ENCODE measurements at places on chromosomes 4 and X. TPM values are rescaled to one million over a fixed set of nuclear protein-coding genes. Genes with fewer than 3 reads are reported as not detected.

DNA sequence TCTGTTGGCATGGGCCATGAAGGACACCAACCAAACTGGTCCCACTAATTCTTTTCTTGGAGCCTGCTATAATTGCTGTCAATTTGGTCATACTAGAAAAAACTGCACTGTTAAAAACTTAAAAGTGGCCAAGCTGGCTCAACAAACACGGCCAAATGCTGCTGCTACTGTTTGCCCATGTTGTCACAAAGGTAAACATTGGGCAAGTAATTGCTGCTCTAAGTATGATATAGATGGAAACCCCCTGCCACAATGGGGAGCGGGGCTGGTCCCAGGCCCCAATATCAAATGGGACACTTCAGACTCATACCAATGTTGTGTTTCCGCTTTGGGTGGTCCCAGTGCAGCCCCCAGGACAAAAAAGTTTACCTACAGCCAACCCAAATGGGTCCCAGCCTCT is 52.1 kb downstream of the SPIN3 start:
- H3K4me3 ChIP-seq = no peak overlapping the region
- no peak overlapping the region for H3K27ac ChIP-seq
- no peaks in the 10 kb centered on the region for H3K36me3 ChIP-seq
- DNase-seq = no peak

DNA sequence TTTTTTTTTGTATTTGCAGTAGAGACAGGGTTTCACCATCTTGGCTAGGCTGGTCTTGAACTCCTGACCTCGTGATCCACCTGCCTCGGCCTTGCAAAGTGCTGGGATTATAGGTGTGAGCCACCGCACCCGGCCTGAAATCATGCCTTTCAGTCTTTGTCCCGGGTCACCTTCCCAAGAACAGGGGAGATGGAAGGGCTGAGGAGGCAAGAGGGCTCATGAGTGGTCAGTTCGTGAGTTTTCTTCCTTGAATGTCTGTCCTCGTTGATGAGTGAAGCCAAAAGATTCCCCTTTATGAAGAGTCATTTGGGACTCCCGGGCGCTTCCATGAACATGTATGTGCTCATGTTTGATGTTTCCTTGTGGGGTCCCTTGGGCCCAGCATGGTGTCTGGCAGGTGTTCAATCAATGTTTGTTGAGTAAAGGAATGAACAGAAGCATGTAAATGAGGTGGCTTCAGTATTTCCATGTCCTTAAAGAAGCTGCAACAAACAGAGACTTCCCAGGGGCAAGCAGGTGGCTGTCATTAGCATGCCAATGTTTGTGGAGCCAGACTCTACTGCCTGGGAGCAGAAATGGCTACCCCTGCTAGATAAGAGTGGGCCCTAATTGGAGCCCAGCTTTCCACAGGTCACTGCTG is 3.4 kb upstream of the SEPTIN6 start:
- DNase-seq = no peak
- H3K36me3 ChIP-seq = no peaks in the 10 kb centered on the region
- no peaks in the 10 kb centered on the region for H3K27me3 ChIP-seq
- no peak overlapping the region for H3K27ac ChIP-seq

DNA sequence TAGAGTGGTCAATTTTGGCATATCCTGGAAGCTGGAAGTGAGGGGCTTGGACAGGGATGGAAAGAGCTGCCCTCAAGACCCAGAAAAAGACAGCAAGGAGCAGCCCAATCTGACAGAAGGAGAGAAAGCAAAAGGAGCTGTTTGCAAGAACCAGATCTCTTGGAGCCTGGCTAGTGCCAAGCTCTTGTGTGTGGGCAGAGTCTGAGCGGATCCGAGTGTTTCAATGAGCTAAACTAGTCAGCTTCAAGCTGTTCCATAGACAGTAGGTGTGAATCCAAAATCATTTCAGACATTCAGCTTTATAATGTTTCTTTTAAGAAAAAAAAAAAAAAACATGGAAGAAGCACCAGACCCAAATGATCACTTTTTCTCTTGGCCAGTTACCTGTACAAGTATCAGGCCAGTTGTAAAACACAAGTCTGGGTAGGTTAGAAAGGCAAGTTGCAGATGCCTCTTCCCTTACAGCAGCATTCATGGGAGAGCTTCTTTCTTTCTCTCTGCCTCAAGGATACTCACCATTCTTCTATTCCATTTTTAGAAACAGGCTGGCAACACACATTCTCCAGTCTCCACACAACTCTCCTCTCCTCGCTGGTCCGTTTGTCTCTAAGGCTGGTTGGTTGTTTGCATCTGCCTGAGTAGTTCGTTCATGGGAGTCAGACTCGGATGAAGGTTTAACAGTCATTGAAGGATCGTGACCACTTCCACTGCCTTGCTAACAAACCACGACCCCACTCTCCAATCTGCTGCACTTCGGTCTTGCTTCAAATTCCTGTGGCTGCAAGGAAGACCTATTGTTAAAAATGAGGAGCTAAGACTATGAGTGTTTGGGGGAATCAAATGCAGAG is 105.2 kb upstream of the GATB start:
- H3K36me3 ChIP-seq = no peaks in the 10 kb centered on the region
- peaks cover 1% of the 10 kb centered on the region for H3K27me3 ChIP-seq
- H3K4me3 ChIP-seq = no peak overlapping the region
- DNase-seq = no peak
- no peak overlapping the region for H3K27ac ChIP-seq

DNA sequence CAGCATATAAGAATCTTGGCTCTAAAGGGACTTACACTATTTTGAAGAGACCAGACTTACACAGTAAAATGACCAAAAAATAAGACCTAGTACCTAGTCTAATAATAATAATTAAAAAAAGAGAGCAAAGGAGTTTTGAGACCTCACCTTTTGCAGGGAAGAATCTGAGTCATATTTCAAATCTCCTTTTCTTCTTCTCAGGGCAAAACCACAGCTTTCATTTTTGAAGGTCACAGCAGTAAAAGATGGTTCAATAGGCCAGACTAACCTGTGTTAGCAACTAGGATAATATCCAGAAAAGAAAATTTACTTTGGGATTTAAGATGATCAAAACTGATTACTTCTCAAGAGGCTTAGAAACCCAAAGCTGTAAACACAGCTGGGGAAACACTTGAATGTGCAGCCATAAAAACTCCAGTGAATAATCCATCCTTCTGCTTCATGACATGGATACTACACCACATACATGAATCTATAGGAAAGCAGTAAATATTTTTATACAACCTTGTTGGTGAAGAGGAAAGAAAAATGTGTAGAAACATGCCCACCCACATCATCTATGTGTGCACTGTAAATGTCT is 25.9 kb upstream of the LNX1 start:
- no peaks in the 10 kb centered on the region for H3K36me3 ChIP-seq
- DNase-seq = peak; percentile 28
- H3K4me3 ChIP-seq = no peak overlapping the region
- H3K27ac ChIP-seq = no peak overlapping the region

DNA sequence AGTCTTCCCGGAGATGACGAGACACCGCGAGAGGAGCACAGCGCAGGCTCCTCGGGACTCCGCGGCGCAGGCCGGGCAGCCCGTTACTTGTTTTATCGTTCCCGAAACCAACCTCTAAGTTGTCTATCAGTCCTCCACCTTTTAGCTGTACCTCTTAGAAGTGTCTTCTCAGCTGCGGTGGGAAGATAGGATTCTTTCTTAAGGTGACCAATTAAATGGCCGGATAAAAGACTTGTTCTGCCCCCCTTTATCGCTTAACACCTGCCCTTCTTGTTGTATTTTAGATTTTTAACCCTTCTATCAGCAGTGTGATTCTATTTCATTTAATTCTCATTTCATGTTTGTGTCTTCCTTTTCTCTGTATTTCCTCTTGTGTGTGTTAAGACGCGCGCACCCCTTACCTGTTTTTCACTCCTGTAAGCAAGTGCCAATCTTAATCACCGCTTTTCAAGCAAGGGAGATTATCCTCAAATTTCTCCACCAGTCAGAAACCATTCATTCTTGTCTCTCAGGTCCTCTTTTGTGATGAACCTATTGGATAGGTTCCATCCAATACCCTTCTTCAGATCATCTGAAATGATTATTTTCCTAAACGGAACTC is at the start of gene SLC9B2:
Gene SLC9B2 (minus strand): TSS at position 15 of the 601 bp plus-strand sequence. CDS start 9,211 bp downstream, outside the sequence.
- H3K4me3 ChIP-seq = peak within 1 kb of the TSS; percentile 79
- H3K4me1 ChIP-seq = peaks cover 15% of the 10 kb centered on the region
- H3K27ac ChIP-seq = peak within 1 kb of the TSS; percentile 92
- DNase-seq = no peak
- H3K36me3 ChIP-seq = peaks cover 2% of the 10 kb centered on the region

GRCh38 chr4:5973486-5974220 is 44.6 kb downstream of the C4orf50 start:
- DNase-seq = no peak
- H3K36me3 ChIP-seq = no peaks in the 10 kb centered on the region
- no peaks in the 10 kb centered on the region for H3K27me3 ChIP-seq
- no peak overlapping the region for H3K4me3 ChIP-seq
- H3K27ac ChIP-seq = no peak overlapping the region
- no peaks in the 10 kb centered on the region for H3K4me1 ChIP-seq

The PLP1 gene
- not detected for total RNA-seq

The RRH gene
- total RNA-seq = not detected

The ALG13 gene
- total RNA-seq = 37.9 TPM

The OCRL gene
- total RNA-seq = 19.7 TPM

The DIPK2B gene
- total RNA-seq = 74.8 TPM

All from endothelial cell of umbilical vein (primary cell).